Esophagus muscularis mucosa (tissue), 4 donors: ENCODE measurements at places on chromosomes 6 and 20. TPM values are rescaled to one million over a fixed set of nuclear protein-coding genes. Genes with fewer than 3 reads are reported as not detected.

Gene BAG2
- 42.8 TPM for total RNA-seq

Gene WFDC12
- total RNA-seq = not detected

Gene CPXM1
- not detected for total RNA-seq

Gene HLA-DOB
- not detected for total RNA-seq

Gene TM9SF4
- 19.9 TPM for total RNA-seq

Gene FAM110A
- total RNA-seq = 4.4 TPM

Gene SPDEF
- total RNA-seq = not detected

Gene GRM1
- not detected for total RNA-seq

Gene SLC35A1
- total RNA-seq = 15.1 TPM

Gene PSORS1C2
- total RNA-seq = not detected

Gene BTN3A1
- 5.3 TPM for total RNA-seq

Gene ADGB
- not detected for total RNA-seq

GRCh38 chr6:44052419-44053023 lies 74.7 kb downstream of the MRPL14 start:
- H3K4me1 ChIP-seq = peaks cover 66% of the 10 kb centered on the region
- H3K4me3 ChIP-seq = no peak overlapping the region
- peak overlapping the region; percentile 82 for H3K27ac ChIP-seq
- DNase-seq = no peak
- H3K36me3 ChIP-seq = no peaks in the 10 kb centered on the region
- H3K27me3 ChIP-seq = no peaks in the 10 kb centered on the region

DNA sequence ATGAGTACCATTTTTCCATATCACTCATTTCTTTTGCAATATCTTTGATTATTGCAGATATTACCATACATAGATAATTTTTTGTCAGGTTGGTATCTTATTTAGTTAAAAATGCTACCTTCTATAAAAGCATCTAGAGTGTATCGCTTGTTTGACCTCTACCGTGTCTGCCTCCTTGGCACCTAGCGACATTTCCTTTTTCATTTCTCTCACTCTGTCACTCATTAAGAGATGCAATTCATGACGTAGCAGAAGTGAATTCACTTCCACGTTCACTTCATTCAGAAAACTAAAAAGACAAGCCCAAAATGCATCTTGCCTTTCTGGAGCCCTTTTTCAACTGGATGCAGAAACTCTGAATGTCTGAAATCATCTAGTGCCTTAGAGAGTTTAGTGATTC lies 172.9 kb downstream of the MMS22L start:
- no peak overlapping the region for H3K4me3 ChIP-seq
- no peaks in the 10 kb centered on the region for H3K4me1 ChIP-seq
- DNase-seq = no peak
- H3K27ac ChIP-seq = no peak overlapping the region
- H3K27me3 ChIP-seq = no peaks in the 10 kb centered on the region

DNA sequence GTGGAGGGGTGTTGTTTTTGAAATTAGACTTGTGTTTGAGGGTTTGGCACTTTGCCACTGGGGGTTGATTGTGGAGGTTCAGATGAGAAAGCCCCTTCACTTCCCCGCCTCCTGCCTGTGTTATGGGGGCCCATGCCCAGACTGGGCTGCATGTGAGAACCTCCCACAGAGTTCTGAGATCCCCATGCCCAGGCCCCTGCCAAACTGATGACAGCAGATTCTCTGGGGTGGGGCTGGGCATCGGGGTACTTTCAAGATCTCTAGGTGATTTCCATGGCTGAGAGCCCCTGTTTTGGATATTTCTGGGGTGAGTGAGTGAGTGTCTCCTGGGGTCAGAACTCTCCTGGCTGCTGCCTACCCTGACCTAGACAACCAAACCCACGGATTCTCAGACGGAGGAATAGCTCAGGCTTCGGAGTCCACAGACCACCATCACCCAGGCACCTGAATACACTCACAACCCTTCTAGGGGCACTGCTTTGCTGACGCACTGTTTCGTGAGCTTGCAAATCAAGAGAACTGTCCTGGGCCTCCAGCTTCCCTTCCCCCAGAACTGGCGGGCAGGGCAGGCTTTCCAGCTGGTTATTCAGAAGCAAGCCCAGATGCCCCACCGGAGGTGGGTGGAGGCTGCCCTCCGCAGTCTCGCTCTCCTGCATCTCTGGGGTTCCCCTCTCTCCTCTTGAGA lies 6.3 kb downstream of the BCAS1 start:
- H3K27ac ChIP-seq = no peak overlapping the region
- H3K4me1 ChIP-seq = no peaks in the 10 kb centered on the region
- H3K36me3 ChIP-seq = no peaks in the 10 kb centered on the region
- peaks cover 5% of the 10 kb centered on the region for H3K27me3 ChIP-seq
- no peak for DNase-seq

DNA sequence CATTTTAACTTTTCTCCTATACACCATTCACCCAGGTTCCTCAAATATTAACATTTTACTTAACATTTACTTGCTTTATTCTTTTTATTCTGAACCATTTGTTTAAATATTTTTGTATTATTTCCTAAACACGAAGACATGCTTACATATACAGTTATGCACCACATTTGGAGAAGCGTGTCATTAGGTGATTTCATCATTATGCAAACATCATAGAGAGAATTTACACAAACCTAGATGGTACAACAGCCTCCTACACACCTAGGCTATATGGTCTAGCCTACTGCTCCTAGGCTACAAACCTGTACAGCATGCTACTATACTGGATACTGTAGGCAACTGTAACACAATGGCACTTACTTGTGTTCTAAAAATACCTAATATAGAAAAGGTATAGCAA lies 6.6 kb downstream of the TDP2 start:
- no peaks in the 10 kb centered on the region for H3K27me3 ChIP-seq
- H3K27ac ChIP-seq = no peak overlapping the region
- H3K4me1 ChIP-seq = peaks cover 14% of the 10 kb centered on the region
- peaks cover 44% of the 10 kb centered on the region for H3K36me3 ChIP-seq

DNA sequence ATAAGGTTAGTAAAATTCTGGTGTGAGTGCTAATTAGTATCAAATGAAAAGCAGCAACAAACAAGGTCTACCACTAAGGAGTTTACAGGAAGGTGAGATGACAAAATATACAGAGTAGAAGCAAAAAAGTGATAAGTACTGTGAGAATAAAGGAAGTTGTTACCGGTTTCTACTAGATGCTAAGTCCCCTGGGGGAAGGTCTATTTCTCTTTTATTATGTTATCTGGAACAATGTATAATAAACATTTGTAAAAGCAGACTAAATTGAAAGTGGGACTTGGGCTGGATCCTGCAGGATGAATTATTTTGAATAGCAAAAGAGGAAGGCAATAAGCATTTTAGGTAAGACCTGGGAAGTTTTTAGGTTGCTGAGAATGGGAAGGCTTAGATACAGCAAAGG lies 158.7 kb upstream of the SLC22A16 start:
- no peaks in the 10 kb centered on the region for H3K27me3 ChIP-seq
- H3K4me1 ChIP-seq = no peaks in the 10 kb centered on the region
- no peak overlapping the region for H3K27ac ChIP-seq
- H3K36me3 ChIP-seq = no peaks in the 10 kb centered on the region
- no peak overlapping the region for H3K4me3 ChIP-seq

- peaks cover 87% of the 10 kb centered on the region for H3K4me1 ChIP-seq
- peak; percentile 94 for DNase-seq
- H3K4me3 ChIP-seq = no peak overlapping the region
- H3K36me3 ChIP-seq = no peaks in the 10 kb centered on the region
- peak overlapping the region; percentile 91 for H3K27ac ChIP-seq
Measured at GRCh38 chr20:44702776-44703175, 12.4 kb upstream of the CCN5 start.

- no peak for DNase-seq
- H3K27me3 ChIP-seq = peaks cover 3% of the 10 kb centered on the region
- peaks cover 5% of the 10 kb centered on the region for H3K4me1 ChIP-seq
- no peaks in the 10 kb centered on the region for H3K36me3 ChIP-seq
- no peak overlapping the region for H3K4me3 ChIP-seq
- no peak overlapping the region for H3K27ac ChIP-seq
Measured at GRCh38 chr6:84037425-84038089, 4.0 kb downstream of the MRAP2 start.

- H3K36me3 ChIP-seq = no peaks in the 10 kb centered on the region
- peaks cover 54% of the 10 kb centered on the region for H3K27me3 ChIP-seq
- H3K4me1 ChIP-seq = peaks cover 48% of the 10 kb centered on the region
- DNase-seq = peak; percentile 70
- H3K27ac ChIP-seq = peak overlapping the region; percentile 63
Measured at GRCh38 chr6:165663377-165663735, 315 bp upstream of the PDE10A start.

- H3K36me3 ChIP-seq = no peaks in the 10 kb centered on the region
- no peak overlapping the region for H3K27ac ChIP-seq
- no peak overlapping the region for H3K4me3 ChIP-seq
- H3K27me3 ChIP-seq = peaks cover 80% of the 10 kb centered on the region
- H3K4me1 ChIP-seq = peaks cover 5% of the 10 kb centered on the region
- DNase-seq = no peak
Measured at GRCh38 chr6:28205879-28206278, 19.2 kb upstream of the ZSCAN9 start.

GRCh38 chr6:148416330-148416965 lies 73.8 kb downstream of the SASH1 start:
- H3K27me3 ChIP-seq = no peaks in the 10 kb centered on the region
- no peak for DNase-seq
- H3K4me3 ChIP-seq = no peak overlapping the region
- H3K27ac ChIP-seq = no peak overlapping the region
- H3K4me1 ChIP-seq = peaks cover 27% of the 10 kb centered on the region
- no peaks in the 10 kb centered on the region for H3K36me3 ChIP-seq

- no peaks in the 10 kb centered on the region for H3K27me3 ChIP-seq
- H3K27ac ChIP-seq = no peak overlapping the region
- peaks cover 8% of the 10 kb centered on the region for H3K4me1 ChIP-seq
- no peak for DNase-seq
Measured at GRCh38 chr6:109332748-109333147, 49.5 kb downstream of the CD164 start.

GRCh38 chr6:30104661-30105060 lies 8.2 kb downstream of the TRIM31 start:
- no peak for DNase-seq
- no peak overlapping the region for H3K4me3 ChIP-seq
- H3K27me3 ChIP-seq = peaks cover 10% of the 10 kb centered on the region
- no peaks in the 10 kb centered on the region for H3K36me3 ChIP-seq

DNA sequence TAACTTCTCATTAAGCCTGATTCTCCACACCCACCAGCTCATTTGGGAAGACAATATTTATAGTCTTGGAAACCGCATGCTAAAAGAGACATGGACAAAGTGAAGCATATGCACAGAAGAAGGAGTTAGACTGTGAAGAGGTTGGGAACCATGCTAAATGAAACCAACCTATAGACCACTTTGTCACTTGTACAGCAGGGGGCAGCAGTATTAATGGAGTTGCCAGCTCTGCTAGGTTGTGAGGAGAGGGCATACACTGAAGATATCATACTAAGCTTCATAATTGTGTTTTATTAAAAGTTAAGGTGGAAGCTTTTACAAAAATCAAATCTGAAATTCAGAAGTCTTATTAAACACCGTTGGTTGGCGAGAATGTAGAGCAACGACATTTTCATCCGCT lies 38.3 kb upstream of the HMGCLL1 start:
- H3K27ac ChIP-seq = no peak overlapping the region
- no peaks in the 10 kb centered on the region for H3K27me3 ChIP-seq
- no peaks in the 10 kb centered on the region for H3K36me3 ChIP-seq
- no peak for DNase-seq
- no peak overlapping the region for H3K4me3 ChIP-seq

DNA sequence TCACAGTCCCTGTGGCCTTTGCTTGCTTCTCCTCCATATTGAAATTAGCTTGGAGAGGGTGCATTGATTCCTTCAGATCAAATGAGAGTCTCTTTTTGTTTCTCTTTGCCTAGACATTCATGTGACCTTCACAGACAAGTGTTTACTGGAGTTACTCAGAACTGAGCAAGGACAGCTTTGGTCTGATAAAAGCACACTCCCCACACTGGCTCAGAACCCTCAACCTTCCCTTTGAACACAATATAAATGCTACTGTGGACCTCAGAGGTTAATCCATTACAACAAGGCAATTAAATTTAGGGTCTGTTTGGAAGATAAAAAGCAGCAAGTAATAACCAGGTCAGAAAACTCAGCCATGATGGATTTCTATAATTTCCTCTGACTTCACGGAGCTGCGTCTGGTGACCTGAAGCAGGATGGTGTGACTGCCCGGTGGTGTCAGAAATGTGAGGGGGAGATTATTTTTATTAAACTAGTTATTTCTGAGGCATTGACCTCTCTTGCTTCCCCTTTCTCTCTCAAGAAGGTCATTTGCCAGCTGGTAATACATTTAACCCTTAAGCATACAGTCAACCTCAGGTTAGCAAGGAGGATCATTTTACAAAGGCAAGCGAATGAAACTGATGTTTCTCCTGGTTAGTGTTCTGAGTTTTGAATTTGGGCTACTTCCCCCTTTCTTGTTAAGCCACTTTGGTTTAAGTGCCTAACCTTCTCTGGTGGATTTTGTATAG lies 208.2 kb downstream of the CLIC5 start:
- H3K27ac ChIP-seq = no peak overlapping the region
- H3K36me3 ChIP-seq = no peaks in the 10 kb centered on the region
- H3K4me3 ChIP-seq = no peak overlapping the region
- H3K27me3 ChIP-seq = no peaks in the 10 kb centered on the region
